CD4-positive, alpha-beta T cell treated with Interleukin-17A for 1 hour (primary cell): ENCODE measurements at places on chromosomes 6 and 20.

GRCh38 chr6:136511926-136512325, 38.3 kb downstream of the MAP7 start:
- DNase-seq: no peak

GRCh38 chr6:15207923-15208322, 37.9 kb upstream of the JARID2 start:
- no peak for DNase-seq

DNA sequence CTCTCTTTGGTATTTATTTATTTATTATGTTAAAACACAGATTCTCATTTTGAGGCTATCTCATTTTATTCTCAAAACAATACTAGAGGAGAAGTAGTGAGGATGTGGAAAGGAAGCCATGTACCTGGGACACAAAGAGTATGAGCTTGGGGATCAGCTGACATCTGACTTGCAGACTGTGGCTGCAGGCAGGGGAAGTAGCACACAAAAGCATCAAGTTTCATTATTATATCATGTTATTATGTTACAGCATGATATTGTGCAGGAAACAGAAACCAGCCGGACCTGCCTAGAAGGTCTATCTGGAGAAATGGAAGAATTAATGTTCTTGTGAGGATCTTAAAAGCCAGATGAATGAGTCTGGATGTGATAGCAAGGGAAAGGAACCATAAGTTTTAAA, 248.2 kb downstream of the KHDC1L start:
- no peak for DNase-seq

DNA sequence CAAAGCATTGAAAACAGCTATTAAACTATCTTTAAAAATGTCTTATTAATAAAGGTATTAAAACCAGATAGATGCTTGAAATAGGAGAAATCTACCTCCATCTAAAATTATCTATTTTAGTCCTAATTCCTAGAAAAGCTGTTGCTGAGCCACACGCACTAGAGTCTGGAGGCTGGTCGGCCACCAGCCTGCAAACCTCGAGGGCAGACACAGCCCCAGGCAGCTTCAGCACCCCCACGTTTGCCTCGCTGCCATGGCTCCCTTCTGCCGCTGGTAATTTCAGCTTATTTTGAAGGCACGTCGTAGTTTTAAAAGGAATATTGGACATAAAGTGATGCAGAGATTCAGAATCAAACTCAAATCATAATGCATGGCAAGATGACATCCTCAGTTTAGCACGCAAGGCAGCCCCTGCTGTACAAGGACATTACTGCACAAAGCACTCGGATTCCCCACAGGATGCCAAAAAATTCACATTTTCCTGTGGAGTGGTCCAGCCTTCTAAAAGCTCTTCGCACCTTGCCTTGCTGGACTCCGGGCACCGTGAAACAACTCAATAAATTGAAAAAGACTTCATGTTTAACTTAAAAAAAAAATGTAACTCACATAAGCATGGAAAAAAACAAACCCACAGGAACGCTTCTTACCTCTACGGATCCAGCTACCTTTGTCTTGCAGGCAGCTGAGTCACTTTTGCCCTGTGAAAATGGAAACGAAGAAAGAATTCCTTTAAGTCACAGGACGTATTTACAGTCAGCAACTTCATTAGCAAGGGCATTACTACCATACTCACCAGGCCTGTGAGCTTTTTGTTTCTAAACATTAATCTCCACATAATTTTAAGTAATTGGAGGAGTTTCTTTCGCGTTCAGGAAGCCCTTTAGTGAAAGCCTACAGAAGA, 143.4 kb upstream of the RPS6KA2 start:
- no peak for DNase-seq

GRCh38 chr6:89242574-89243330, 25.6 kb upstream of the GABRR1 start:
- peak; percentile 51 for DNase-seq

- DNase-seq: no peak
Measured at GRCh38 chr6:135062735-135063134, 8.1 kb upstream of the HBS1L start.

GRCh38 chr6:137761072-137761471, 106.0 kb upstream of the TNFAIP3 start:
- DNase-seq: no peak

GRCh38 chr6:38997128-38997761, 51.3 kb upstream of the GLP1R start:
- DNase-seq: peak; percentile 12

DNA sequence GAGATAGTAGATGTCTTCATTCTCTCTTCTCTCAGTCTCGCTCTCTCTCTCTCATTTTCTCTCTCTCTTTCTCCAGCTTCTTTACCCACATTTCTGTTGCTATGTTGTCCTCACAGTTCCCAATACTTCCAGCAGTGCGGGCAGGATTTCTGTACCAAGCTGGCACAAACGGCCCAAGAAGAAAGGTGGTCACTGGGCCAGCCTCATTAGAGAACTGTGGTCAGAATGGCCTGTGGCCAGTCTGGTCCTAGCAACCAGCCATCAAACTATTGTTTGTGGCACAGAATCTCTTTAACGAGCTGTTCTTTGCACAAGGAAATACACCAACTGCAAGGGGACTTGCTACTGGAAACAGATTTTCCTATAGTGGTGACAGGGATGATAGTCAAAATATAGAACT, 81.3 kb downstream of the SEL1L2 start:
- no peak for DNase-seq

DNA sequence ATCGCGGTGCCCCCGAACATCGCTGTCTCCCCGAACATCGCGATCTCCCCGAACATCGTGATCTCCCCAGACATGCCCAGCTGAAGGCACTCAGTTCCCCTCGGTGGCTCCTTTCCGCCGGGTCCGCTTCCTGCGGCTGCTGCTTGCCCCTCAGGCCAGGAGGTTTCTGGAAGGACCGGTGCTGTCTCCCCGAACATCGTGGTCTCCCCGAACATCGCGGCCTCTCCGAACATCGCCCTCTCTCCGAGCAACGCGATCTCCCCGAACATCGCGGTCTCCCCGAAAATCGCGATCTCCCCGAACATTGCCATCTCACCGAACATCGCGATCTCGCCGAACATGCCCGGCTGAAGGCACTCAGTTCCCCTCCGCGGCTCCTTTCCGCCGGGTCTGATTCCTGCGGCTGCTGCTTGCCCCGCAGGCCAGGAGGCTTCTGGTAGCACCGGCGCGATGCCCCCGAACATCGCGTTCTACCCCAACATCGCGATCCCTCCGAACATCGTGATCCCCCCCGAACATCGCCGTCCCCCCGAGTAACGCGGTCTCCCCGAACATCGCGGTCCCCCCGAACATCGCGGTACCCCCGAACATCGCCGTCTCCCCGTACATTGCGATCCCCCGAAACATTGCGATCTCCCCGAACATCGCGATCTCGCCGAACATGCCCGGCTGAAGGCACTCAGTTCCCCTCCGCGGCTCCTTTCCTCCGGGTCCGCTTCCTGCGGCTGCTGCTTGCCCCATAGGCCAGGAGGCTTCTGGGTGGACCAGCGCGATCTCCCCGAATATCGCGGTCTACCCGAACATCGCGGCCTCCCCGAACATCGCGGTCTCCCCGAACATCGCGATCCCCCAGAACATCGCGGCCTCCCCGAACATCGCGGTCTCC, 808 bp downstream of the ULBP1 start:
- DNase-seq: peak; percentile 36

GRCh38 chr20:8020314-8021079, 936 bp upstream of the TMX4 start:
- DNase-seq: peak; percentile 73

- no peak for DNase-seq
Measured at GRCh38 chr6:117231466-117231865, 33.9 kb upstream of the VGLL2 start.

DNA sequence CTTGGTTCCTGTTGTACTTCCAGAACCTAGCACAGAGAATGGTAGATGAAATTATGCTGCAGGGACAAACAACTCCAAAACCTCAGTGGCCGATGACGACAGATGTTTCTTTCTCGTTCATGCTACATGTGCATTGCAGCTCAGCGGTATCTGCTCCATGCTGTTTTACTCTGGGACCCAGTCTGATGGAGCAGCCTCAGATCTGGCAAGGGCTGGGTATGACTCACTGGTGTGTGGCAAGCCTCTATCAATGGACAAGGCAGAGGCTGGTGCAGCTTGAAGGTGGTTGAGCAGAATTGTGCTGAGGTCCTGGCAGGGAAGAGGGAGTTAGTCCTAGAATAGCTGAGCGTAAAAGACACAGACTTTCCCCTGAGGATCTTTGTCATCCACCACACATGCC, 10.3 kb upstream of the BLCAP start:
- no peak for DNase-seq

- no peak for DNase-seq
Measured at GRCh38 chr6:16737925-16738324, 23.3 kb downstream of the ATXN1 start.

DNA sequence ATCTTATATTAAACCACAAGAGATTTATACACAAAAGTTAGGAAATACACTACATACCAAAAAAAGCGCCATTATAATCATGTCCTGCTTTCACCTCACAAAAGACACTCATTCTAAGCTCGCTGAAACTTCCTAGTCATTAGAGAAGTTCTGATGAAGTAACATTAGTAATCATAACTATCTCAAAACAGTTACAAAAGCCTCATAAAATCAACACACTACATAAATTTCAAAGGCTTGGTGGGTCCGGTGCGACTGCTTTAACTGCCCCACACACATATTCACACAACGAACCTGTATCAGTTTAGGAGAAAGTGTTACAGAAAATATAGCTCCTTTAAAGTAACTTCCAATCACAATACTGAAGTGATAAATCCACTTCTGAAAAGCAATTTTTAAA, 1.9 kb downstream of the PHIP start:
- DNase-seq: peak; percentile 26

- no peak for DNase-seq
Measured at GRCh38 chr6:88177961-88178464, 11.9 kb upstream of the CNR1 start.

DNA sequence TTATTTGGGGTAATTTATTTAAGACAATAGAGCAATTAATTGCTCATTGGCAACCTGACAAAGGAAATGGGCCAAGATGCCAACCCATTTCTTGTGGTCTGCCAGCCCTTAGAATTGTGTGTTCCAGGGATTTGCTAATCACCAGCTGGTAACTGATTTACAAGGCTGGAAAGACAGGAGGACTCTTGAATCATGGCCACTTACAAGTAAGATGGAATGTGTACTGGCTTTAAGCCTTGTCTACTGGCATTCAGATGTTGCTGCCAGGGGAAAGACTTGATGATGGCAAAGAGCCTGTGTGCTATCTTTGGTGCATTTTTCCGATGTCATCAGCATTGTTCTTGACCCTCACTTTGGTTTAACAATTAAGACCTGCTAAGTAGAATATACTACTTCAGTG, 91.0 kb downstream of the BCKDHB start:
- no peak for DNase-seq

GRCh38 chr6:22940581-22941290, 371.4 kb downstream of the HDGFL1 start:
- DNase-seq: no peak

DNA sequence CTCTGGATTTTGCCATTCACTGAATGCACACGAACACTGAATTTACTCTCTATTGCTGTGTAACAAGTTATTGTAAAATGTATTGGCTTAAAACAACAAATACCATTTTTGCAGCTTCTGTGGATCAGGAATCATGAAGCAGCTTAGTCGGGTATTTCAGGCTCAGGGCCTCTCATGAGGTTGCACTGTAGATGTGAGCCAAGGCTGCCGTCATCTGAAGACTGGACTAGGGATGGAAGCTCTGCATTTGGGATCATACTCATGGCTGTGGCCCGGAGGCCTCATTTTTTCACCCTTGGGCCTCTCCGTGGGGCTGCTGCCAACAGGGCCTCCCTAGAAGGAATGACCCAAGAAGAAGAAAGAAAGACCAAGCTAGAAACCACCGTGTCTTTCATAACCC, 492.4 kb upstream of the CDH4 start:
- no peak for DNase-seq
